Activated effector memory CD4-positive, alpha-beta T cell treated with Interleukin-2 at 50 U/mL for 16 hours (primary cell): ENCODE measurements at places on chromosomes 1 and 21.
A peak's percentile ranks its signal among the peaks of the same experiment; 100 is the strongest.

- no peak for DNase-seq
Observed at GRCh38 chr21:44517175-44517899, 22.7 kb downstream of the KRTAP10-1 start.

GRCh38 chr21:38308532-38309119, 51.8 kb downstream of the KCNJ15 start:
- DNase-seq, result no peak

DNA sequence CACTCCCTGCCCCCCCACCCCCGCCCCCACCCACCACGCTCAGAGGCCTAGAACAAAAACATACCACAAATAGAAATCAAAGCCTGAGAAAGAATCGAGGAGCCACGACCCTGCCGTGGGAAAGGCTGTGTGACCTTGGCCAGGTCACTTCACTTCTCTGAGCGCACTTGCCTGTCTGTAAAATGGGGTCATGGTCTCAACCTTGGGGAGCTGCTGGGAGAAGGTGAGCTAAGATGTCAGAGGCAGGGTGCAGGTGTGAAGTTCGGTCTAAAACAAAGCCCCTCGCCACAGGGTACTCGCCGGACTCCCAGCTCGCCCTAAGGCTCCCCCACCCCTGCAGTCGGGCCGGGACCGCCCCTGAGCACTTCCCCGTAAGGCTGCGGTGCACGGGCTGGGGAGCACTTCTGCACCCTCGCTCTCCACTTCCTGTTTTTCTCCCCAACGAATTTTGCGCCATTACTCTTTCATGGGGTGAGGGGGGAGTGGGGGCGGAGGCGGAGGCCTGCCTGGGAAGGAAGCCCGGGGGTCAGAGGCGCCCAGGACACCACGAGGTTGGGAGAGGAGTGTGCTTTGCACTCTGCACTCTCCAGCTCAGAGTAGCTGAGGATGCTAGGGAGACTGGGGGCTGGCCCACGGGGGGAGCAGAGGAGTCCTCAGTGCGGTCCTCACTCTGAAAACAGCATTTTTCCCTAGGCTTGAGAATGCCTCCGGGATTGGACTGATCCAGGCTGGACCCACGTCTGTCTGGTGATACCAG, 21.9 kb upstream of the PIK3CD start:
- peak; percentile 77 for DNase-seq

GRCh38 chr1:5430911-5431697, 561.1 kb downstream of the NPHP4 start:
- no peak for DNase-seq

DNA sequence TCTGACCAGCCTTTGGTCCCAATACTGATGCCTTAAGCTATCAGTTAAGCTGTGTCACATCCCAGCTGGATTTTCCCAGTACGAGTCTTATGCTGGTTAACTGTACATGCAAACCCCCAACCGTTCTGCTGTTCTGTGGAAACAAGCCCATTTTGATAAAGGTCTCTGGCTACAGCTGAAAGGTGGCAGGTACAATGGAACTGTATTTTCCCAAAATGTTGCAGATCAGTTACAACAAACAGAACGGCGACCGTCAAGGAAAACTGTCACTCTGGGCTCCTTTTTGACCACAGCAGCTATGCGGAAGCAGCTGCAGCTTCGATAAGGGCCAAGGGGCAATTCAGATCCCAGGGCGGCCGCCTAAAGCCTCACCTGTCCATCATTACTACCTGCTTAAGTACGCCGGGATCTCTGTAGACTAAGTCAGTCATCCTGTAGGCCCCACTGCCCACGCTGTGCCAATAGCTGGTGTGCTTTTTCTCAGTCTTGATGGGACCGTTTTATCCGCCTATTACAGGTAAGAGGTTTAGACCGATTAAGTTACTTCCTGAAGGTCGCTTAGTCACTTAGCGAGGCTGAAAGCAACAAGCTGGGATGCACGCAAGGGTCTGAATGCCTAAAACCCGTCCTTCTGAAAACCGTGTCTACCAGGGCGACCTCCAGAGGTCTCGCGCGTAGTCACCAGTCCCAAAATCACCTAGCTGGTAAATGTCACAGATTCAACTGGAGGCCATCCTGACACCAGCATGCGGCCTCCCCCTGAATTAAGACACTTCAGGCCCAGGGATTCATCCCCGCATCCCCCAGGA, 11.1 kb upstream of the RAB42 start:
- peak; percentile 56 for DNase-seq

DNA sequence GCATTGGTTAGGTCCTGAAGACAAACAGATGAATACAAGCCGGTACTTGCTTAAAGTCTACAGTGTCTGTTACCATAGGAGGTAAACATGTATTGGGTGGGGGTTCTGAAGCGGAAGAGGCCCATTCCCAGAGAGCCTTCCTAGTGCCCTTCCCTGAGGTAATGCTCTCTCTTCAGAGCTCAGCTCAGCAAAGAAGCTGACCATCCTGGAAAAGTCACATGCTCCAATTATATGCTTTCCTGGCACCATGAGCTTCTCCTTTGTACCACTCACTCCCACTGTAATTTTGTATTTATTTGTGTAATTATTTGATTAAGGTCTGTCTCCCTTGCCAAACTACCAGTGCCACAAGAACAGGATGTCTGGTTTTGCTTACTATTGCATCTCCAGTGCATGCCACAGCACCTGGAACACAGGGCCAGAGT, 42.0 kb downstream of the RAB3B start:
- DNase-seq, result no peak
